ENCODE measurements at places on chromosomes 11 and 22. TPM values are rescaled to one million over a fixed set of nuclear protein-coding genes. Genes with fewer than 3 reads are reported as not detected.

Gene NRIP3
- 49.1 TPM for total RNA-seq

Gene MIAT
- total RNA-seq: 125 TPM

Gene NLRP14
- 0.92 TPM for total RNA-seq

Gene PRR33
- total RNA-seq: not detected

Gene SRRD
- total RNA-seq: 17.1 TPM

All from diencephalon (tissue), 1 donor.